Esophagus mucosa (tissue), 1 donor: ENCODE measurements at places on chromosomes 2 and 18. TPM values are rescaled to one million over a fixed set of nuclear protein-coding genes. Genes with fewer than 3 reads are reported as not detected.

- peak; percentile 58 for ATAC-seq
These were observed 27.0 kb downstream of the IRS1 start for GRCh38 chr2:226772389-226773179.

GRCh38 chr2:222751821-222752719, 80.6 kb downstream of the MOGAT1 start:
- ATAC-seq = no peak

- no peak for ATAC-seq
These were observed 391.3 kb upstream of the FIGN start for GRCh38 chr2:164126960-164127660.

DNA sequence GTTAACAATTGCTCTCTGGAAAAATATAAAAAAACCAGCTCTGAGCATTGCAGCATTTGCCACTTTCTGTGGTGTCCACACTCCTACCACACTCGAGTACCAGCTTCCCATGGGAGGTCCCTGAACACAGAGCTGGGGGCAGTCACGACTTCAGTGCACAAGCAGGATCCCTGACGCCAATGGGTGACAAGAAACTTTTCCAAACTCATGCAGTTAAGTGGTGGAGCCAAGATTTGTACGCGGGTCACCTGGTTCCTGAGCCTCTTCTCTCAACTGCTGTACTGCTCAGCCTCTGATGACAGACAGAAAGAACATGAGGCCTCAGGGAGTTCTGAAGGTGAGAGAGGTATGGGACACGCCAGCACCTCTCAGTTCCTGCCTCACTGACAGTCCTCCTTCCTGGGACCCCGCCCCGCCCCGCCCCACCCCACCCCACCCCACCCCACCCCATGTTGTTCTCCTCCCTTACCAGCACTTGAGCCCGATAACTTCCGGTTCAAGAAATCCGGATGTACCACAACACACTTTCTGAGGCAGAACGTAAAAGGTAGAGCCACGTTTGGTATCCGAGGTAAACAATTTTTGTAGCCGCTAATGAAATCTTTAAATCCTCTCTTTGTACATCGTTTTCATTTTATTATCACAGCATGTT, 287.6 kb downstream of the MYCN start:
- peak; percentile 36 for ATAC-seq

DNA sequence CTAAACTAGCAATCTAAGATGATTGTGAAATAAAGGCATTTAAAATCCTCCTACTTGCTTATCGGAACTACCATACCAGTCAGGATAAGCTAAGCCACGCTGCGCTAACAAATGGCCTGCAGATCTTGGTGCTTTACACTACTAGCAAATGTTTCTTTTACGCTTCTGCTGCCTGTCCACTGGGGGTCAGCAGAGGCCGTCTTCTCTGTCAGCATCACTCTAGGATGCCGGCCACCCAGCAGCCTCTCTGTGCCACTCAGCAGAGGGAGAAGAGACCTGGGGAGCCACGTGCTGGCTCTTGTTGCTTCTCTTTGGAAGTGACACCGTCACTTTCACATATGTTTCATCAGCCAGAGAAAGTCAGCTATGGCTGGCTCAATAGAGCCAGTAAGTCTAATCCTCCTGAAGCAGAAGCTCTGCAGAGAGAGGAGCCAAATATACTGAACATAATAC, 36.6 kb downstream of the COPS8 start:
- peak; percentile 84 for ATAC-seq

DNA sequence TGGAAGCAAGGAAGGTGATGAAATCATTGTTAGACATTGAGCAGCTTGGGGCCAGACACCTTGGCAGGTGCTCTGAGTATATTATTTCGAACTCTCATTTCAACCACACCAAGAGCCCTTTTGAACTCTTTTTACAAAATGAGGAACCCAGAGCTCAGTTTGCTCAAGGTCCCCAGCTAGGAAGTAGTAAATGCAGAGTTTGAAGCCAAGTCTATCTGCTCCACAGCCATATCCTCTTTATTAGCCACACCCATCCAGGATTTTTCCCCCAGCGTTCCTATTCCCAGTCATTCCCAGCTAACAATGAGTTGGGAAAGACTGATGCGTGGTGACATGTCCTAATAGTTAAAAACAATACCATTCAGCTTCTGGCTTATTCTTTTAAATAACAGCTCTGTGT, 40.2 kb downstream of the SEMA4F start:
- ATAC-seq = no peak

GRCh38 chr2:129768036-129768386, 211.5 kb upstream of the RAB6C start:
- no peak for ATAC-seq

DNA sequence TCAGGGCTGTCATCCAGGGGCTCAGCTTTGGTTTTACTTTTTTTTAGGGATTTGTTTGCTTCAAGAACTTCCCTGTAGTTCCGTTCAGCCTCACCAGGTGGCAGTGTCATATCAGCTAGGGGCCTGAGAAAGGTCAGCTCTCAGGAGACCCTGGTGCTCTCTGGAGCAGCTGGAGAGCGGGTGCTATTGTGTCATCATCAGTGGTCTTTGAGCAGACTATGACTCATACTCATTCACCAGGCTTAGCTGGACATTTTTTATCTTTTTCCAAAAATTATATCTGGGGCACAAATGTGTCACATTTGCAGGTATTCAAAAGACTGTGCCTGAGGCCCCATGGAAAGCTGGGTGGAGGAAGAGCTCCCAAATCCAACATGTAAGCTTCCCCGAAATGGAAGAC, 24.4 kb downstream of the ZNF892 start:
- ATAC-seq = peak; percentile 77

GRCh38 chr2:191155608-191156071, 4.8 kb upstream of the STAT4 start:
- peak; percentile 45 for ATAC-seq

The CD226 gene
- total RNA-seq = 0.44 TPM

The UGT1A5 gene
- total RNA-seq = 0.68 TPM

The MALL gene
- 248 TPM for total RNA-seq

The IL1R1 gene
- total RNA-seq = 19.1 TPM

The ANKRD53 gene
- total RNA-seq = 0.40 TPM

The G6PC2 gene
- not detected for total RNA-seq
